ENCODE measurements at places on chromosomes 5 and 9.

GRCh38 chr5:14011089-14012020 is 66.9 kb upstream of the DNAH5 start:
- peak; percentile 92 for DNase-seq

DNA sequence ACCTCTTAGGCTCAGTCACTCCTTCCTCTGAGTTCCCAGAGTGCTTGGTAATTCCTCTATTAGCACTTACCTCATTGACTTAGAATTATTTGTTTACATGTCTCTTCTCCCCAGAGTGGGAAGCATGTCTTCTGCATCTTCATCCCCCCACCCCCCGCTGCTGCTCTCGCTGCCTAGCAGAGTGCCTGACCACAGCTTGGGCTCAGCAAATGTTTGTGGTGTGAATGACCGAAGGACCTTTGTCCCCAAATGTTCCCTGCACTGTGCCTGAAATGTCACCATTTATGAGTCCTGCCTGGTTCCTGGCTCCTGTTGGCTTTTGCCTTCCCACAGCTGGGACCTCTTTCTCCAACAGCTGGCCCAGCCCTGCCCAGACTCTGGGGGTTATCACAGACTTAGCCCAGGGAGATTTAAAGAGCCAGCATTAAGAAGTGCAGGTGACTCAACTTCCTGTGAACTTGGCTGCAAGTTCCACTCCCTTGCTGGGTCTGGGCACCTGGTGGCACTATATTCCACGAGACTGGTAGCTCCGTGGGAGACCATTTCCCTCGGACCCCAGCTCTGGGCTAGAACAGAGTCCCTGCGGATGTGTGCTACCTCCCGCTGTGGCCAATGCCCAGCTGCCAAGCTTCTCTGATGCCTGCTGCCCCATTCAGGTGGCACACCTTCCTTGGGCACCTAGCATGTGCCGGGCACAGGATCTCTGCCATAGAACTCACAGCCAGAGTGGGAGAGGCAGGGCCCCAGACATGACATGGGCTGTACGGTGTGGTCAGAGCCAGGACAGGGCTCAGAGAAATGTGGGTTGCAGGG is 1.8 kb upstream of the HMCN2 start:
- DNase-seq: no peak

DNA sequence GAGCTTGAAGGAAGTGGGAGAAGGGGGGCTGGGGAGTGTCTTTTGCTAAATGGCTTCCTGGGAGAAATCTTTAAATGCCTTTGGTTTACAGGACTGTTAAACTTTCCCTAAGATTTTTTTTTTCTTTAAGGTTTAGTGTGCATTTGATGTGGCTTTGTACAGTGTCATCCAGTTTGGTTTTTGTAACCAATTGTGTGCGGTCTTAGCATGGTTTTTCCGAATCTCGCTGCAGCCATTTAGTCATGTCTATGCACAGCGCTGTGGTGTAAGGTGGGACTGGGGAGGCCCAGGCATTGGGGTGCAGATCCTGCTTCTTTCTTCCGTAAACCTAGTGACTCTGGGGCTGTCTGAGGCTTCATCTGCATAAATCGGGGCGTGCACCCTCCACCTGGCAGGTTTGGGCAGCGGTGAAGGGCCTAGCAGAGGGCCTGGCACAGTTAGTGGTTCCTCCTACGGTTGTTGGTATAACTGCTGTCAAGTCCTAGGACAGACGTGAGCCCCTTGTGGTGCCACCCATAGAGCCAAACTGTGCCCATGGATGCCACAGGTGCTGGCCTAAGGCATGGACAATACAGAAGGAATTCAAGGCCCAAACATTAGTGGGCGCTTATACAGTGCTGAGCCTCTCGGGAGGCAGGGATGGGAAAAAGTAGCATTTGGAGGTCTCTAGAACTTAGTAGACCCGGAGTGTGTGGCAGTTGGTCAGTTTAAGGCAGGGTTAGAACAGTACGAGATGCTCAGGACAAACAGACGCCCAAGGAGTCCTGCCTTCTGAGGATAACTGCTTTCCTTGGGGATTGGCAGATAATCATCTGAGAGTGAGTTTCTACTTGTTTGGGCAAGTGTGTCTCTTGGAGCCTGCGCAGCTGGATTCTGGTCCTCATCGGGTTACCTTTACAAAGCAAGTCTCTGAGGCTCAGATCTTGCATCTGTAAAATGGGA is 1.5 kb downstream of the PRRC2B start:
- no peak for DNase-seq

- no peak for DNase-seq
Measured at GRCh38 chr9:78778861-78779374, 482.0 kb downstream of the PSAT1 start.

DNA sequence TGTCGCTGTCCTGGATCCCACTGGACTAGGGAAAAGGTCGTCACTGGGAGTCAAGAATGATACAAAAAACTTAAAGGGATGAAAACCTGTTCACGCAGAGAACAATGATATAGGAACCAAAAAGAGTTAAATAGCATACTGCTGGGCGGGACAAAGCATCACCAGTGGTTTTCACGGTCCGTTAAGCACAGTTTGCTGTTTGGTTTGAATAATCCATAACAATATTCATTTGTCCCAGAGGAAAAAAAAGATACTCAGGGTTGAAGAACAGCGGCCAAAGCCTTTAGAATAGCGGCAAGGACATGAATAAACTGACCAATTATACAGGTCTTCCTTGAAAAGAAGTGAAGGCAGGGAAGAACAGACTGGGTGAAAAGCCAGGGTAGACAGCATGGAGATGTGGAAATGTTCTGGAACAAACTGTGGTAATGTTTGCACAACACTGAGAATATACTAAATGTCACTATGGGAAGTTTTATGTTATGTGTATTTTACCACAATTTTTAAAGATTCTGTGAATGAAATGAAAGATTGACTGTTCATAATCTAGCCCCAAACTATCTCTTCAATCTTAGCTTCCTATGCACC is 60.8 kb downstream of the MTMR12 start:
- no peak for DNase-seq

- DNase-seq: no peak
Measured at GRCh38 chr5:125289606-125290005, 543.2 kb upstream of the ZNF608 start.

GRCh38 chr9:131833906-131834305 is 94.0 kb upstream of the RAPGEF1 start:
- DNase-seq: no peak

DNA sequence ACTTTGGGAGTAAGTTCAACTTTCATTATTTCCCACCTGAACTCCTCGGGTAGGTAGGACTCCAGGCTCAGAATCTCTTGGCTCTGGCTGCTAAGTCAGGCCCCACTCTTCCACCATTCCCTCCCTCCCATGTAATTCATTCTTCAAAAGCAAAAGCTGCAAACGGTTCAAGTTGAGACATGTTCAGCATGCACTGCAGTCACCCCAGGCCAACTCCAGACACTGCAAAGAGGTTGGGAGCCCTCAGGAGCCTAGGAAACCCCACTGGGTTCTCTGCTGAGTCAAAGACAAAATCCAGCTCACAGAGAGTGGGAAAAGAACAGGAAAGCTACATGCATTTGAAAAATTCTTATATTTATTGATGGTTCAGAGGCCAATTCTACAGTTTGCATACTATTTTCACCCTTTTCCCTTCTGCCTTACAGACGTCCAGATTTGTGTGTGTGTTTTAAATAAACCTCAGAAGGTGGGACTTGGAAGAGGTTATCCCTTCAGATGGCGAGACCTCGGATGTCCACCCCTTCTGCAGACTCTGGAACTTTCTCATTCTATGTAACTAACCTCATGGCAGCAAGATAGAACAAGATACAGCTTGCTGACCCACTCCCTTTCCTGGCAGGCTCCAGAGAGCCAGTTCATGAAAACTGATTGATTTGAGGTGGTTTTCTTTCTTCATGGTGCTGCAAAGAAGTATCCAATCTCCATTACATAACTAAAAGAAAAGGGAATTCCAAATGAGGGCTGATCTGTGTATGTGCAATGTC is 65.7 kb upstream of the EQTN start:
- DNase-seq: no peak

DNA sequence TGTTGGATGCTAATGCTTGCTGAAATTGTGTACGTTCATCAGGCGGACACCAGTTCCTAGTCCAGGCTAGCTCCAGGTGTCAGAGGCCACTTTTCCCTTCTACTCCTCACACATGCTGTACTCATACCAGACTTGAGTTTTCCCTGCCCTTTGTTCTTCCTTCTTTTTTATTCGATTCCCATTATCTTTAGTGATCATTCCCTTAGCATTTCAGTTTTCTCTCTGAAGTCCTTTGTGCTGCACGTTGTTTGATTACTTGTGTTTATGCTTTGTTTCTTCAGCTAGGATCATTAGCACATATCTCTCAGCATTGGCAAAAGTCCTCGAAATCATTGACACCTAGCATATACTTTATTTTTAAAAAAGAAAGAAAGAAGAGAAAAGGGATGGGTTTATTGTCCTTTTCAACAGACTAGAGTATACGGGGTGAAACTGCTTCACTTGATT is 409 bp upstream of the COX7C start:
- no peak for DNase-seq

Measured in SK-MEL-5 (cell line).